Right atrium auricular region (tissue), 2 donors: ENCODE measurements at places on chromosomes 6 and 20. TPM values are rescaled to one million over a fixed set of nuclear protein-coding genes. Genes with fewer than 3 reads are reported as not detected.

DNA sequence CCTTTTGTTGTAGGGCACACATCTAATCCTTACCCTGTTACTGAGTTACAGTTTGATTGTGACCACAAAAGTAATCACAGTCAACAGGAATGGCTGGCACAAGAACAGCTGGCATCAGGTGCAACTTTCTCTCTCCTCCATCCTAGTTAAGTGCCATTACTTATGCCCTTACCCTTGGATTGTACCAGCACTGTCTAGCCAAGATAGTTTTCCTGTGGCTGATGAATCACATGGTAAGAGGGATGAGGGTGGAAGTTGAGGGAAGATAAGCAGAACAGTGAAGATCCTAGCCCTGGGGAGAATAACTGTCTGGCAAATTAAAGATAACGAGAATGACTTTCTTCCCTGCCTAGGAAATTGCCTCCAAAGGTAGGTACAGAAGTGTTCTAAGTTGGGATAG is 42.0 kb downstream of the RNF217 start:
- no peak for DNase-seq

- no peak for DNase-seq
Measured at GRCh38 chr6:134466771-134467525, 149.0 kb upstream of the SGK1 start.

DNA sequence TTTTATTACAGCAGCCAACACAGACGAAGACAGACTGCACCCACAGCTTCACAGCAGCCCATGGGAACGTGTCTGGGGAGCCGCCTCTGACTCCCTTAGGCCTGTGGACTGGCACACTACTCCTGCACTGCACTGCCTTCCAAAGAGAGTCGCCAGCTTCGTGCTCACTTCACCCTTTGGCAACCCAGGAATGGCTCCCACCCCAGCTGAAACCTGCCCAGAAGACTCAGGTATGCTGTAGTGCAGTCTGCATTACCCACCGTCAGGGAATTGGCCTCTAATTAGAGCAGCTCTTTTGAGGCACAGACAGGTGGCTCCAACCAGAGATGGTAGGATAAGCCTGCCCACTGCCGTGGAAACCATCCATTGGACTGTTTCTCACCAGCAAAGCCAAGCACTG is 39.9 kb upstream of the FRMD1 start:
- DNase-seq: no peak

- DNase-seq: no peak
Measured at GRCh38 chr20:23121751-23122320, 35.7 kb upstream of the CD93 start.

- DNase-seq: no peak
Measured at GRCh38 chr6:137498481-137499190, 4.4 kb upstream of the OLIG3 start.

GRCh38 chr6:168075787-168076202 is 3.2 kb downstream of the FRMD1 start:
- DNase-seq: no peak

DNA sequence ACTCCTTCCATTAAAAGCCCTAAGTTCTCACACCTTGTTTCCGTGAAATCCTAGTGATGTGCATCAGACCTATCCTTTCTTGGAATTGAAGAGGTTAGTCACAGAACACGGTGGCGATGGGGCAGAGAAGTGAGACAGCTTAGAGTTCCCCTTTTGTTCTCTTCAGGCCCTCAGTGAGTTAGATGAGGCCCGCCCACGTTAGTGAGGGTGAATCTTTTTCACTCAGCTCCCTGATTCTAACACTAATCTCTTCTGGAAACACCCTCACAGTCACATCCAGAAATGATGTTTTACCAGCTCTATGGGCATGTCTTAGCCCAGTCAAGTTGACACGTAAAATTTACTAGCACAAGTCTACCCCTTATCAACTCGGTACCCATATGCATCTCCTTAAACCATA is 172.7 kb upstream of the NOX3 start:
- no peak for DNase-seq

GRCh38 chr20:5171064-5171789 is 44.4 kb downstream of the CDS2 start:
- no peak for DNase-seq

DNA sequence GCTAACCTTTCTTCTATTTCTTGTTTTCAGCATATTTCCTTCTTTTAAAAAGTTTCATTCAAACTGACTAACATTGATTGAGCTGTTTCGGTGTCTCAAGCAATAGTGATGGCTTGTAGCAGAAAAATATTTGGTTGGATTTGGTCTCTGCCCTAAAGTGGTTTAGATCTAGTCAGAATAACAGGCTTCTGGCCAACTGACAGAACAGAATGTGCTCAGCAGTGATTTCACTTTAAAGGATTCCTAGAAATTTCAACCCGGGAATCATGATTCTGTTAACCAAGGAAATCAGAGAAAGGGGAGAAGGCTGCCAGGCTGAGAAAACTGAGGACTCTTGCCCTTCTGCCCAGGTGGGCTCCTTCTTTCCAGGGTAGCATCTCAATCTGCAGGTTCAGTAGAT is 16.6 kb upstream of the GSTA1 start:
- no peak for DNase-seq

- no peak for DNase-seq
Measured at GRCh38 chr6:19035461-19036195, 648.5 kb downstream of the RNF144B start.

- DNase-seq: no peak
Measured at GRCh38 chr6:4888841-4889240, 112.6 kb downstream of the CDYL start.

GRCh38 chr6:139364302-139364981 is 10.0 kb downstream of the CITED2 start:
- DNase-seq: no peak

DNA sequence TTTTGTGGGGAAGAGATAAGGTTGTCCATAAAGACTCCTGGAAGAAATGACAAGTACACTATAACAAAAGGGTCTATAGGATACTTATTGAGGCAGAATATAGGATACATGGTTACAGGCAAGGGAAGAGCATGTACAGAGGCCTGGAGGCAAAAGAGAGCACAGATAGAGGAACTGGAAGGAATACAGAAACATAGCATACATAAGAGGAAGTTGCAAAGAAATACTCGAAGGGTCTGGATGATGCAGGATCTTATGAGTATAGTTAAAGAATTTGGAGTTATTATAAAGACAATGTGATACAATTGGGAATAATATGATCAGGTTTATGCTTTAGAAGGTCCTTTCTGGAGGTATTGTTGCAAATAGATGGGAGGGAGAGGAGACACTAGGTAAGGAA is 592.7 kb upstream of the POU3F2 start:
- no peak for DNase-seq

DNA sequence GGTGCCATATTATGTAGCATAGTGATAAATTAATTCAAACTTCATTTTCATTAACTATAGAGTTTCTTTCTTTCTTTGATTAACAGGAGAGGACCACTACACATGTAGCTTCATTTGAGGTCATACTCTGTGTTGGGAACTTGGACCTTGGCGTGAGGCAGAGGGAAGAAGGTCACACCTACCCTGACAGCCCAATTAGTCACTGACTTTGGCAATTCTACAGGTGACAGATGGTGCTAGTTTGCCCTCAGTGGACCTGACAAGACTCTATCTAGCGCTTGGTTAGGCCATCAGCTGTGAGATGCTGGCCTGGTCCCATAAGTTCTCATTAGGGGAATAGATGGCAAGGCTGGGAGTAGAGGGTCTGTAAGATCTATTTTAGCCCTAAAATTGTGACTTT is 14.2 kb downstream of the SLX4IP start:
- DNase-seq: no peak

DNA sequence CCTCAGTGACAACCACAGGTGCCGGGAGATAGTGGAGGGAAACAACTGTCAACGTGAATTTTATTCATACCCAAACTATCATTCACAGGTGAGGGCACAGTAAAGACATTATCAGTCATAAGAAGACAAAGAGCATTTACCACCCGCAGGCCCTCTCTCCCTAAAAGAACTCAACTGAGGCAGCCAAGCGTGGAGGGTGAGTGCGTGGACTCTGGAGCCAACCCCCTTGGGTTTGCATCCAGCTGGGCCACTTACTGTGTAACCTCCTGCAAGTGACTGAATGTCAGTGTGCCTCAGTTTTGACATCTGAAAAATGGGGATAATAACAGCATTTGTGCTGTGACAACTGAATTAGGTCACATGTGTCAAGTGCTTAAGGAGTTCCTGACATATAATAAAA is 70.6 kb upstream of the KCNK16 start:
- DNase-seq: no peak

DNA sequence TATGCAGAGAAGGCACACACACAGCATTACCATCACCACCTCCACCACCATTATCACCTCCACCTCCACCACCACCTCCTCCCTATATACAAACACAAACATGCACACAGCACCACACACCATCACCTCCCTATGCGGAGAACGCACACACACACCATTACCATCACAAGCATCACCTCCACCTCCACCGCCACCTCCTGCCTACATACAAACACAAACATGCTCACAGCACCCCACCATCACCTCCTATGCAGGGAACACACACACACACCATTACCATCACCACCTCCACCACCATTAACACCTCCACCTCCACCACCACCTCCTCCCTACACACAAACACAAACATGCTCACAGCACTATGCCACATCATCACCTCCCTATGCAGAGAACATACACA is 236.5 kb upstream of the AFDN start:
- no peak for DNase-seq

Gene B3GALT4
- total RNA-seq: 12.1 TPM

Gene THBD
- 96.7 TPM for total RNA-seq

Gene BACH2
- total RNA-seq: 2.2 TPM
